ENCODE measurements at places on chromosomes 2 and 18.

DNA sequence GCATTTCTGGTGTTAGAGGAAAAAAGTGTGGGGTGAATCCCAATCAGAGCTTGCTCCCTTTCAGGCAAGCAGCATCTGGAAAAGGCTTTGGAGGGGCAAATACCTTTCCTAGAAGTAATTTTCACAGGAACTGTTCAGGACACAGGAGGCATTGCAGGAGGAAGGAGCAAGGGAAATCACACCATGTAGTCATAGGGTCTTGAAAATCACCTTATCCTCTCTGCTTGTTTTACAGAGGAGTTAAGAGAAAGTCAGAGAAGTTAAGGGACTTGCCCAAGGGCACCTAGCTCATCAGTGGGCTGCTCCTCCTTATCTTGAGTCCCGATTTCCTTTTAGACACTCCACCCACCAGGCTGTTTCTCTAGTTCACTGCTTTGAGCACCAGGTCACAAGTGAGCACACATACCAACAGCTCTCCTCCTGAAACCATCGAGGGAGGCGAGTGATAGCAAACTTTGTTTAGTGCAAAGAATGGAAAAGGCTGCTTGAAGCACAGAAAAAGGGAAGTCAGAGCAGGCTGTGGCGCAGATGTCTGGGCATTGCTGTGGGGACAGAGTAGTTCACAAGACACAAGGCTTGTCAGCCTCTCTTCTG is 89.2 kb upstream of the CXCR4 start:
- peak; percentile 40 for DNase-seq

- DNase-seq, result peak; percentile 19
Measured at GRCh38 chr2:196249860-196250259, 78.5 kb upstream of the STK17B start.

GRCh38 chr2:241469746-241470145 is 38.6 kb downstream of the STK25 start:
- DNase-seq, result no peak

DNA sequence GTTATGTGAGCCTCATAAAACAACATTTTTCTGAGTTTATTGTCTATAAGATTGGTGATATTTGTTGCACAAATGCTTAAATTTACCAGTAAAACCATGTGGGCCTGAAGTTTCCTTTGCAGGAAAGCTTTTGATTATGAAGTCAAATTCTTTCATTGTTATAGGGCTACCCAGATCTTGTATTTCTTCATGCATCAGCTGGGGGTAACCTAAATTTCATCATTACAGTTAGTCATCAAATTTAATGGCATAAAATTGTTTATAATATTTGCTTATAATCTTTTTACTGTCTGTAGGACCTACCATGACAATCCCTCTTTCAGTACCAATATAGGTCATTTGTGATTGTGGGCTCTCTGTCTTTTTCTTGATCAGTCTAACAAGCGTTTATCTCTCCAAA is 47.8 kb downstream of the SMAD2 start:
- DNase-seq, result no peak

GRCh38 chr2:55965966-55966365 is 42.4 kb upstream of the EFEMP1 start:
- no peak for DNase-seq

GRCh38 chr2:29760008-29760407 is 161.4 kb downstream of the ALK start:
- DNase-seq, result no peak

DNA sequence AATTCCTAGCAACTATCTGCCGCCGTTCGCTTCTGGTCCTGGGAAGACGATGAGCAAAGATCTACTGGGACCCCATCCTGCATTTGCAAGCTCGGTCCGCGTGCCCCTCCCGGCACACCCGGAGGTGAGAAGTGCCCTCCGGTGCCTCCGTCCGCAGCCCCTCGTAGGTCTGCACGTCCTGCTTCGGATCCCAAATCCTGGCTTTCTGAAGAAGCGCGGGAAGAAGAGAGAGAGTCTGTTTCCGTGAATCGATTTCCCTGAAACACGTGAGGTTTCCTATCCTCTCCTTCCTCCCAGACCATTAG is 5.0 kb upstream of the OSR1 start:
- no peak for DNase-seq

DNA sequence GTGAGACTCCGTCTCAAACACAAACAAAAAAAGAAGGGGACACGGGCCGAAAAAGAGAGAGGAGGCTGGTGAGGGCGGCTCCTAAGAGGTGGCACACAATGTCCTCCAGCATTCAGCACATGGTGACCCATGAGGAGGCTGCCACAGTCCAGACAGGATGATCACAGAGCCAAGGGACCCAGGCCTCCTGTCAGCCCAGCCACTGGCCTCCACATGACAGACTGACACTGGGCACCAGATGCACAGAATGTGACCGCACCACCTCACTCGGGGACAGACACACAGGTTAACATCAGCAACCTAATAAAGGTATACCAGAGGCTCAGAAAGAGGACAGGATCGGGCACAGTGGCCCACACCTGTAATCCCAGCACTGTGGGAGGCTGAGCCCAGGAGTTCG is 21.0 kb downstream of the PASK start:
- DNase-seq, result no peak

DNA sequence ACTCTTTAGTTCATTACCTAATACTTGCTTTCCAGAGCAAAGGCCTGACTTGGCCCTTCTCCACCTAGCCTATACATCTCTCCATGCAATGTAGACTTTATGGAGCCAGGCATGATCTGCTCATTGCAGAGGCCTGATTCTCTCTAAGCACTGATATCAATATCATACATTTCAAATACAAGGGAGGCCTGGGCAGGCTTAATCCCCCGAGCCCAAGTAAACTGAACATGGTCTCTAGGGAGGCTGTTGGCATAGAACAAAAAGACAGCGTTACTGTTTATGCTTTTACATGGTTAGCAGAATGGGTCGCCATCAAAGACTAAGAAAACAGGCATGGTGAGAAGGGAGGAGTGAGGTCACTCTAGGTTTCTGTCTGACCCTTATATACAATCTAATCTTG is 695.1 kb downstream of the ZEB2 start:
- no peak for DNase-seq

- DNase-seq, result no peak
Measured at GRCh38 chr18:67672155-67672554, 155.6 kb upstream of the DSEL start.

DNA sequence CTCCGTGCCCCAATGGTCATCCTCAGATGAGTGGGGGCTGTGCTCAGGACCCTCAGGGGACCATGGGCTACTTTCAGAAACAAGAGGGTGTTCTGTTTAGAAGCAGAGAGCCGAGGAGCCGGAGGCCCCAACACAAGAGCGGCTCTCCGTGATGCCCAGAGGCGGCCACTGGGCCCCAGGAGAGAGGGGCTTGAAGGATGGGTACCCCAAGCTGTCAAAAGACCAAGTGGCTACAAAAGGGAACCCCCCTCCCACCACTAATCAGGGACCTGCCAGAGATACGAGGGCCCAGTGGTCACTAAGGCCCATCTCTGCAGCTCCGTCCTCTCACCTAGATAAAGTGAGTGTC is 93.6 kb downstream of the HDAC4 start:
- peak; percentile 7 for DNase-seq

- no peak for DNase-seq
Measured at GRCh38 chr2:212427638-212428037, 111.0 kb downstream of the ERBB4 start.

DNA sequence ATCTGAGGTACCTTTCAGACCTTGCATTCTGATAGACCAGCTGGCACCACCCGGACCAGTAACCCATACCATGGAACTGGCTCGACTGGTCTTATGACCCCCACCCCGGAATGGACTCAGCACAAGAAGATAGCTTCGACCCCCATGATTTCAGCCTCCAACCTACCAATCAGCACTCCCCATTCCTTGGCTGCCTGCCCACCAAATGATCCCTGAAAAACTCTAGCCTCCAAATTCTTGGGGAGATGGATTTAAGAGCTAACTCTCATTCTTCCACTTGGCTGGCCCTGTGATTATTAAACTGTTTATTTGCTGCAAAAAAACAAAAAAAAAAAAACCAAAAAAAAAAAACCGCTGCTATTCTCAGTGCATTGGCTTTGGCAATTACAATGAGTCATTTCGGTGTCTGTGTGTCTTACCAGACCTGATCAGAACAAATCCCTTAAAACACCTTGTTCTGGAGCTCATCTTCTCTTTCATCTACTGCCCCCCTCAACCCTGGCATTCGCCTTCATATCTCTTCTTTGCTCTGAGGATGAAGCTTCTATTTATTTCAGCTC is 60.1 kb upstream of the KIF5C start:
- peak; percentile 20 for DNase-seq

GRCh38 chr2:68379184-68379708 is 14.2 kb downstream of the PLEK start:
- DNase-seq, result no peak

GRCh38 chr2:109164739-109165221 is 35.8 kb downstream of the SH3RF3 start:
- no peak for DNase-seq

DNA sequence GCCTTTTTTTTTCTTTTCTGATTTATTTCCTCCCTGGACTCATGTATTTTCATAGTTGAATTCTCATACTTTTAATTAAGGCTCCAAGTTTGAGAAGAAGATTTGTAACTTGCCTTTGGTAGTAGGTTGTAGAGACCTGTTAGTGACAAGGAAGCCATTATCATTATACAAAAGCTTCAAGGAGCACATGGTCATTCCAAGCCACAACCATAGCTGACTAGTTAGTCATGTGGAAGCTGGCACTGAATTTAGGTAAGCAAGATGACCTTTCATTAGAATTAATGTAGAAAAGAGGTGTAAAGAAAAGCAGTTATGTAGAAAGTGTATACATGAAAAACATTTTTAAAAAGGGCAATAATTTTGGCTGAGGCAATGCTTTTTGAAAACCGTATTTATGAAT is 89.7 kb downstream of the LRP1B start:
- no peak for DNase-seq

- DNase-seq, result no peak
Measured at GRCh38 chr2:191173206-191173605, 22.4 kb upstream of the STAT4 start.

GRCh38 chr2:180394305-180394704 is 387.2 kb upstream of the CWC22 start:
- no peak for DNase-seq

DNA sequence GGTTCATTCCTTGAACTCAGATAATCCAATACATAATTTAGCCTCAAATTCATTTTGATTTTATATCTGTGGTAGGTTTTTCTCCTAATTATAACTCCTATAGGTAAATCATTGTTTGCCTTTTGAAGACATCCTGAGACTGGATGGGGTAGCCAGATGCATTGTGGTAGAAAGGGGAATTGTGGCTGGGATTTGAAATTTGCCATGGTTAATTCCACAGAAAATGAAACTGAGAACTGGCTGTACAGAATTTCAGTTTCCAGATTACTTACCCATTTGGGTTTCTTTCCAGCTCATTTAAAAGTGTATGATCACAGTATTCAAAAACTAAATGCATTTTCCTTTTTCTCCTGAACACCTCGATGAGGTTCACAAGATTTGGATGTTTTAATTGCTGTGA is 18.2 kb downstream of the CDKL4 start:
- DNase-seq, result no peak

GRCh38 chr18:8791171-8791651 is 85.9 kb downstream of the MTCL1 start:
- no peak for DNase-seq

GRCh38 chr2:46241344-46241743 is 55.9 kb upstream of the EPAS1 start:
- DNase-seq, result no peak

- no peak for DNase-seq
Measured at GRCh38 chr2:54691445-54692135, 31.9 kb upstream of the EML6 start.

DNA sequence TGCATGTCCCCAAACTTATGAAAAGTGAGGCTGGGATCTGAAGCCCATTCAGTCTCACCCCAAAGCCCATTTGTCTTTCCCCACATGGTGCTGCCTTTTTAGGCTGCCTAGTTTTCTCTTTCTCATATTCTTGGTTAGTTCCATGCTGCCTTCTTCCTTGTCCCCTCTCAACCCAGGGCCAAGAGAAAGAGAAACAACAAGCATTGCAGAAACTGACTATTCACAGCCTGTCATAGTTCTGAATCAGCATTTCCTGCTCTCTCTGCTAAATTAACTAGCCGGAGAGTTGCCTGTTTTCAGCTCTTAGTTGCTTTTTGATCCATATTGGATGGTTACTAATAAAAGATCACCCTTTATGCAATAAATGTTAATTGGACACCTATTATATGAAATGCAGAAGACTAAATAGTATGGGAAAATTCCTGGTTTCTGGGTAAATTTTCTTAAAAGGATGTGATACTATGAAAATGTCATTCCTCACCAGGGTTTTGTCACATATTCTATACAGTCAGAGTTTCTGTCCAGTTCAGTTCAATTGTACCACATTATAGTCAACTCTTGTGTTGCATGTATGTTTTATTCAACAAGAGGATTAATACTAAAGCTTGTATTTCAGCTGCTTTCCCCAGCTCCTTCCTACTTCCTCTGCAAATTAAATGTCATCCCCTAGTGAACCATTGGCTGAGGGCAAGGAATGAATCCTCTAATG is 246.5 kb downstream of the GALR1 start:
- no peak for DNase-seq

DNA sequence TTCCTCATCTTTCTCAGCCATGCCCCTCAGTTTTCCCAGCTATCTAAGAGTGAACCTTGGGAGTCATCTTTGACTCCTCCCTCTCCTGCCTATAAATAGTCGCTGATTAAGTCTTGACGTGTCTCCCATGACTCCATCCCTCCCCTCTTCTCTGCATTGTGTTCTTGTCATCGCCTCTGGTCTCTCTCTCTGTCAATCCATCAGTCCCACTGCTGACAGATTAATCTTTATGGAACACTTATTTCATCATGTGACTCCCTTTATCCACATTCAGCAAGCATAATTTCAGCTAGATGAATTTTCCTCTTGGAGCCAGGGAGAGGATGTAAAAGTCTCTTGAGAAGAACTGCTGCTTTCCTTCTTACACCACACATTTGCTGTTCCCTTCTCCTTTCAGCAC is 9.4 kb downstream of the ADAM23 start:
- DNase-seq, result no peak

GRCh38 chr18:53543711-53544110 is 680.8 kb downstream of the MBD2 start:
- no peak for DNase-seq
